DMS 273 treated with DMSO at 0.1 percent for 48 hours (cell line): ENCODE measurements at places on chromosomes 16 and 17.

DNA sequence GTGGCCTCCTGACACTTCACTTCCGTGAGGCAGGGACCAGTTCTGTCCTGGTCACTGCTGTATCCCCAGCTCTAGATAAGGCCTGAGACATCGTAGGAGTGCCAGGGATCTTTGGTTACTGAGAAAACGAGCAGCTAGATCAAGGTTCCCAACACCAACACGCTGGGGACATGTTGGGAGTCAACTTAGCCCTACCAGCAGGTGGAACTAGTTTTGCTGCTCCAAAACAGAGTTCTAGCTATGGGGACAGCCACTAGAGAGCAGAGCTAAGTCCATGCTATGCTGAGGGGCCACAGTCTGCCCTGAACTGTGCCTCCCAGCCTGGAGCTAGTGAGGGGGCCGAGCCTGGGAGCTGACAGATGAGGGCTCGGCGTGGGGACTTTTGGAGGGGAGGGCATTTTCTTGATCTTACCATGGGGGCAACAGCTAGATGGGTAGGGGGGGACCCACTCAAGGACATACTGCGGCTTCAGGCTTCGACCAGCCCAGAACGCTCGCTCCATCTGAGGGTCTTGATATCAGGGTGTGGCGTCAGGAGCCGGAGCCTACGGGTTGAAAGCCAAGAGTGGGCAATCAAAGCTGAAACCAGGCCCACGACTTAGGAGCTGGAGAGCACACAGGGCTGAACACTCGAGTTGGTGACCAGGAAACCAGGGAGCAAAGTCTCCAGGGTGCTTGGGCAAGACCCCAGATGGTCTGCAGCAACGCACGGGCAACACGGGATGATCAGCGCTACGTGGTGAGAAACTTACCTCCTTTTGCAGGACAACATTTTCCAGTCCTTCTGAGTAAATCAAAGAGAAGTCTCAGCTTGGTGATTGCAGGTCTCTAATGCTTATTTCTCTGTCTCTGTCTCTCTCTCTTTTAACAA is 13.4 kb downstream of the SNX20 start:
- no peak for DNase-seq

GRCh38 chr16:87895641-87896141 is 26.4 kb upstream of the SLC7A5 start:
- DNase-seq, result no peak

GRCh38 chr16:23508589-23509440 is 1.5 kb downstream of the GGA2 start:
- peak; percentile 25 for DNase-seq

- DNase-seq, result no peak
Observed at GRCh38 chr16:15948532-15949209, 745 bp upstream of the ABCC1 start.

- no peak for DNase-seq
Observed at GRCh38 chr16:65534121-65534528, 412.3 kb upstream of the CDH11 start.

- no peak for DNase-seq
Observed at GRCh38 chr17:34884597-34884996, 76.7 kb downstream of the CCT6B start.

GRCh38 chr17:82080789-82081464 is 15.3 kb upstream of the DUS1L start:
- DNase-seq, result no peak

DNA sequence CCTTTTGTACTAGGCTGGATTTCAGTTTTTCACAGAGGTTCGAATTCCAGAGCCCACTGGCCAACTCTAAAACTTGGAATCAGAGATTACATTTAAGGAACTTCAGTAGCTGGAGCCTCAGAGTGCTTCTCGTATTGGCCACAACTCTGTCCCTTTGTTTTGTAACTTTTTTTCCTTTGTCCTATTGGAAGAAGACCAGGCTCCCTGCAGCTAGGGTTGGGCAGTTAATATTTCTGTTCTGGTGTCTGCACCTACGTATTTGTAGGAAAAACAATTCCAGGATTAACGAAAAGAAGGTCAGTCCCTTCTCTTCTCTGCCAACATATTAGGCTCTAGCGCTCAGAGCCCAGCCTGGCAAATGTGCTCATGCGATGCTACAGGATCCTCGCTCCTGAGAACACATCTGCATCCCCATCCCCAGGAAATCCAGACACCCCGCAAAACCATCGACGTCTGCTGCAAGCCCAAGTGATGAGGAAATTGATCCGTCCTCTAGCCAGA is 1.9 kb downstream of the CDH11 start:
- DNase-seq, result no peak

GRCh38 chr16:75497558-75497957 is 2.3 kb upstream of the CHST6 start:
- DNase-seq, result peak; percentile 26

- no peak for DNase-seq
Observed at GRCh38 chr16:86635176-86635876, 57.0 kb downstream of the FOXL1 start.

GRCh38 chr17:58702708-58703107 is 10.3 kb downstream of the RAD51C start:
- DNase-seq, result no peak

- DNase-seq, result no peak
Observed at GRCh38 chr17:9226794-9227135, 205.5 kb downstream of the NTN1 start.

- peak; percentile 90 for DNase-seq
Observed at GRCh38 chr16:10741844-10742243, 1.8 kb upstream of the NUBP1 start.

DNA sequence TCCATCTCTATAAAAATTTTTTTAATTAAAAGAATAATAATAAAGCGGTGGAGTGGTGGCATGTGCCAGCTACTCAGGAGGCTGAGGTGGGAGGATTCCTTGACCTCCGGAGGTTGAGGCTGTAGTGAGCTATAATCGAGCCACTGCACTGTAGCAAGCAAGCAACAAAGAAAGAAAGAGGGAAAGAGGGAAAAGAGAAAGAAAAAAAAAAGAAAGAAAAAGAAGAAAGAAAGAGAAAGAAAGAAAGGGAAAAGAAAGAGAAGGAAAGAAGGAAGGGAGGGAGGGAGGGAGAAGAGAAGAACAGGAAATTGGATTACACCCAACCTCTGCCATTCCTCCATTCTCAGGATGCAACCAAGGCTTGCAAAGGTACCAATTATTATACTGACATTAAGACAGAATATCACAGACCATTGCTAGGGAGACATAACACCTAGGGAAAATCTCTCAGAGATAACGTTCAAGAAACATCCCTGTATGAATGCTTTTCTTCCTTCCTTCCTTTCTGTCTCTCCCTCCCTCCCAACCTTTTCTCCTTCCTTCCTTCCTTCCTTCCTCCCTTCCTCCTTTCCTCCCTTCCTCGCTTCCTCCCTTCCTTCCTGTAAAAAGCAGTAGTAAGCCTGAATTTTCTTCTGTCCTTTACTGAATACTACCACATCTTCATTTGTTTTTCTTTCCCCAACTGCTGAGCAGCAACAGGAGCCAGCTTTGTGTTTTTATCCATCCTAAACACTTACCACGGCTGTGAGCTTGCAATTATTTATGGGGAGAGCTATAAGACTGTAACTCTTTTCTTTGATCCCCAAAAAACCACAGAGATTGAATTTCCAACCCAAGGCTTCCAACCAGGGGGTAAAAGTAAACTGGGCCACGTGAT is 1.8 kb upstream of the LITAF start:
- no peak for DNase-seq

- peak; percentile 35 for DNase-seq
Observed at GRCh38 chr16:71723537-71724319, 773 bp downstream of the PHLPP2 start.

GRCh38 chr17:50055426-50056216 is at the start of gene ITGA3:
ITGA3 (plus strand) TSS chr17:50056110; CDS start chr17:50056440, 330 bp downstream.
- DNase-seq, result peak; percentile 36

GRCh38 chr16:65675161-65675560 is 553.3 kb upstream of the CDH11 start:
- DNase-seq, result no peak

- no peak for DNase-seq
Observed at GRCh38 chr16:78452025-78452555, 352.6 kb downstream of the WWOX start.

DNA sequence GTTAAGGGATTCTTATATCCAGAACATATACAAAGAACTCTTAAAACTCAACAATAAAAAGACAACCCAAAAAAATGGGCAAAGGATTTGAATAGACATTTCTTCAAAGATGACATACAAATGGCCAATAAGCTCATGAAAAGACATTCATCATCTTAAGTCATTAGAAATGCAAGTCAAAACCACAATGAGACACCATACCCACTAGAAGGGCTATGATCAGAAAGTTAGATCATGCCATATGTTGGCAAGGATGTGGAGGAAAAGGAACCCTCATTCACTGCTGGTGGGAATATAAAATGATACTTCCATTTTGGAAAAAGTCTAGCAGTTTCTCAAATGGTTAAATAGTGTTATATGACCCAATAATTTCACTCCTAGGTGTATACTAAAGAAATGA is 9.4 kb downstream of the PLD6 start:
- no peak for DNase-seq

DNA sequence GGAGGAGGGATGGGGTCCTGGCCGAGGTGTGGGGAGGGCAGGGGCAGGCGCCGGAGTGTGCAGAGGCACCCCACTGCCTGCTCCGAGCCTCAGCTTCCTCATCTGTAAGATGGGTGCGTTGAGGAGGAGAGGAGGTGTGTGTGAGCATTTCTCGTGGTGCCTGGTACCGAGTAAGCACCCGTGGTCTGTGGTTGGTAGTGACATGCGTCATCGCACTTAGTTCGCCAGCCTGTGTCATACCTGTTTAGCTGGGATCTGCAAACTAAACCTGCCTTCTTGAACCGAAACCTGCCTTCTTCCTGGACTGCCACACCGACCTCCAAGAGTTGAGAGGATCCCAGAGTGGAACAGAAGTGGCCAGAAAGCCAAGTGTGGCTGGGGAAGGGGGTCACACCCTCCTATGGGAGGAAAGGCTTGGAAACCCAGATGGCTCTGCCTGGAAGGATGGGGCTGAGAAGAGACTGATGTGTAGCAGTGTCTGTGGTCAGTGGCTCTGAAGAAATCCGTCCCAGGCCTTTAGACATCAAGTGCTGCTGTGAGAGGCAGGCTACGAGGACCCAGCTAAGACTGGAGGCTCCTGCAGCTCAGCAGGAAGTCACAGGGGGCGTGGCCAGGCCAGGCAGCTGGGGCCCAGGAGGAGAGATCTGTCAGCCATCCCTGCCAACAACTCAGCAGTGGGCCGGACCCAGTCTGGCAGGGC is 162.6 kb upstream of the PLCG2 start:
- peak; percentile 26 for DNase-seq

DNA sequence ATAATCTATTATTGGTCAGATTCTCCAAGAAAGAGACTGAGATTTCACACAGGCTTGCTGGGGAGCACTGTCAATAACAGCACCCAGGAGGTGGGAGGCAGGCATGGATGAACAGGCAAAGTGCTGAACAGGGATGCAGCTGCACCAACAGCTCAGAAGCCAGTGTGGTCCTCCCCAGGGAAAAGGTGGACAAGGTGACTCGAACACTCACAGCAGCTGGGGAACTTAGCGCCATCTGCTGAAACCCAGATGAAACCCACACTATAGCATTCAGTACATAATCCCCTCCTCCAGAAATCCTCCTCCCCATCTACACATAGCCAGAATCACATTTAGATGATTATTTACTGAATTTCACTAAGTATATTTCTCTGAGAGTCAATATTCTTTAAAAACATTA is 255.2 kb upstream of the WSB1 start:
- no peak for DNase-seq

- no peak for DNase-seq
Observed at GRCh38 chr17:81518785-81519283, 6.2 kb upstream of the ACTG1 start.

- no peak for DNase-seq
Observed at GRCh38 chr17:70130289-70130688, 39.0 kb upstream of the KCNJ2 start.

DNA sequence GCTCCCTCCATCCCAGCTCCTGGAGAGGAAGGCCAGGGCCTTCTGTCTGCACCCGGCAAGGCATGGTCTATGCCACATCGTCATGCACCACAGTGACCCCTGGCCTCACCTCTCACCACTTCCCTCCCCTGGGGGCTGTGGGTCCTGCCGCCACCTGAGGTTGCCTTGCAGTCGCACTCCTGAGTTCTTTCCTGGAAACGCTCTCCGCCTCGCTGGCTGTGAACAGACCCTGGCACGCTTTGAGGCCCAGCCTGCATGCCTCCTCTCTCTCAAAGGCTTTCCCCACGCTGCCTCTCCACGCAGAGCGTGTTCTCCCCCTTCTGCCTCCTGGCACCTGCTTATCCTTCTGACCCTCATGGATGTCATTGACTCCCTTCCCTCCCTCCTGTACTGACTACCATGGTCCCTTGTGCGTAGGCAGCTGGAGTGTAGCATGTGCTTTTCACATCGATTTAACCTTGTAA is 45.4 kb downstream of the SEC14L1 start:
- no peak for DNase-seq

DNA sequence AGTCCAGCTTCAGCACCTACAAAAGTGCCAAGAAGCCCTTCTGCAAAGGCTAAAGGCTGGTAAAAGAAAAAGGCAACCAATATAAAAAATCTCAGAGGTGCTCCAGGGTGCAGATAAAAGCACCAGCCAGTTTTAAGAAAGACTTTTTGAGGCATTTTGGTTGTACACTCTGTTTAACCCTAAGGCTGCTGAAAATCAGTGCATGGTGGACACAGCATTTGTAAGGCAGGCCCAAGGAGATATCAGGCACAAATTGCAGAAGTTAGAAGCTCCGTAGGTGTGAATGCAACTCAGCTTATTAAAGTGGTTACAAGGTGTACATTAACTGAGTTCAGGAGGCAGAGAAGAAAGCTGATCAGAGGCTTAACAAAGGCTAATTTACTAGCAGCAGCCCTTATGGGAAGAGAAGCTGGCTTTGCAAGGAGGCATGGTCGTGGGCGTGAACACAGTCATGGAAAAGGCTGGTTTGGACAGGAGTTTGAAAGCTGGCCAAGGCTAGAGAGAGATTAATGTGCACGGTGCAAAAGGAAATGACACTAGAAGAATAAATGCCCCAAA is 21.1 kb downstream of the ACSM1 start:
- DNase-seq, result no peak

DNA sequence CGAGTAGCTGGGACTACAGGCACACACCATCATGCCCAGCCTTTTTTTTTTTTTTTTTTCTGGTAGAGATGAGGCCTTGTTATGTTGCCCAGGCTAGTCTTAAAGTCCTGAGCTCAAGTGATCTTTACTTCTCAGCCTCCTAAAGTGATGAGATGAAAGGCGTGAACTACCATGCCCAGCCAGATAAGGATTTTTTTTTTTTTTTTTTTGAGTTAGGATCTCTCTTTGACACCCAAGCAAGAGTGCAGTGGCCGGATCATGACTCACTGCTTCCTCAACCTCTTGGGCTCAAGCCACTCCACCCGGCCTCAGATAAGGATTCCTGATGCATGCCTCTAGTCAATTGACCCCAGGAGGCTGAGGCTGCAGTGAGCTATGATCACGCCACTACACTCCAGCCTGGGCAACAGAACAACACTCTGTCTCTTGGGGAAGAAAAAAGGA is 11.2 kb upstream of the PLEKHG4 start:
- DNase-seq, result no peak

DNA sequence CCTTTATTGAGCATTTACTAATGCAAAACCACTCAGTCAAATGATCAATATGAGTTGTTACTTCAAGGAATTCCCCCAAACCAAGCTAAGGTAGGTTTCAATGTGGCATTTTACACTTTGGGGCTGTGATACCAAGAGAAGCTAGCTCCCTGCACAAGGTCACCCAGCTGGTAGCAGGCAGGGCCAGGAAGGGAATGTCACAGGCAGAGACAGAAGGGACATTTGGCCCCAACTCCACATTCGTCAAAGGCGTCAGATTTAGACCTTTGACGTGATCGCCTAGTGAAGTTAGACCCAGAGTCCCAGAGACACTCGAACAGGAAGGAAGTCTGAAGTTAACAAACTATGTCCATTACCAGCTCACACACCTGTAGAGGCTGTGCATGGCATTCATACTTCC is 5.5 kb upstream of the SMG1 start:
- DNase-seq, result no peak
